Fibroblast of the aortic adventitia (primary cell): ENCODE measurements at places on chromosomes 6 and 20. TPM values are rescaled to one million over a fixed set of nuclear protein-coding genes. Genes with fewer than 3 reads are reported as not detected.

Gene COL21A1
- 29.0 and 29.5 TPM in 2 replicates for total RNA-seq

Gene PRRT1
- total RNA-seq: 0.41 and 0.54 TPM in 2 replicates

Gene RNF182
- 0.74 and 2.9 TPM in 2 replicates for total RNA-seq

DNA sequence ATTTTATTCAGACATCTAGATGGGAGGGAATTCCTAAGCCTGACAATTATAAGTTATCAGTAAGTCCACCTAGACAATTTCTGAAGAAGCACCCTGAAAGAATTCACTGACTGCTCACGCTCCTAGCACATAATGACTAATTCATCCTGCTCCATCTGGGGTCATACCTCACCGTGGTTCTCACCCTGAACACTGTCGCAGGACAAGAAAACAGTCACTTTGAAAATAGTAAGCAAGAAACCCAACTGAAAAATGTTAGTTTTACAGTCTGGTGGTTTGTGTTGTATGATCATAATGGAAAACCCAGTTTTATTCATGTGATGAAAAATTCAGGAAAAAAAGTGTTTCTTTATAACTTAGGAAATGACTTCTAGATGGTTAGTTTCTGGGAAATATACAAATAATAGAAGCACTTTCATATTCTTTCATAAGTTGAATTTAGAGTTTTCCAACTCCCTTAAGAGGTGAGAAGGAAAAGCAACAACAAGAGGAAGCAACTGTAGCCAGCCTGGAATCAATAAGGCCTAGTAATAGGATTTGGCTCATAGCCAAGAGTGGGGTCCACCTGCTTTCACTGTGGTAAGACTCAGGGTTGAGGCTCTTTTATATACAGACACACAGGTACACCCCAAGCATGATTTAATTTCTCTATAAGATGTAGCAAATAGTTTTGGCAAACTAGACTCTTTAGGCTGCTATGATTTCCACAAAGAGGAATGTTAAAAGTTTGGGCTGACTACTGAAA is 94.1 kb downstream of the HIVEP2 start:
- DNase-seq: no peak

Gene CST5
- not detected in 2 replicates for total RNA-seq

DNA sequence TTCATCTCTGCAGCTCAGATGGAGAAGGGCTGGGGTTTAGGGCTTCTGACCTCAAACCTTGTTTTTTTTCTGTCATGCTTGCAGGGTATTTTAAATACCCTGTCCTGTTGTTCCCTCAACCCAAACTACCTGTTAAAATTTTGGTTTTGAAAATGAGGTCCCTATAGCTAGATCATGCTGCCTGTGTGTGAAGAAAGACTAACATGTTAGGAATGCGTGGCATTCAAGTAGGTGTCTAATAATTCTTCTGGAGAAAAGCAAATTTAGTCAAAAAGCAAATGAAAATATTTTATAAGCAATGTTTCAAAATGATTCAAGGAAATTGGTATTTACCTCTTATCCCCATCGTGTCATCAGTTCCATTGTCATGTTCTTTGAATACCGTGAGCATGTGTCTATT is 77.2 kb upstream of the C20orf144 start:
- peak; percentile 22 for DNase-seq

DNA sequence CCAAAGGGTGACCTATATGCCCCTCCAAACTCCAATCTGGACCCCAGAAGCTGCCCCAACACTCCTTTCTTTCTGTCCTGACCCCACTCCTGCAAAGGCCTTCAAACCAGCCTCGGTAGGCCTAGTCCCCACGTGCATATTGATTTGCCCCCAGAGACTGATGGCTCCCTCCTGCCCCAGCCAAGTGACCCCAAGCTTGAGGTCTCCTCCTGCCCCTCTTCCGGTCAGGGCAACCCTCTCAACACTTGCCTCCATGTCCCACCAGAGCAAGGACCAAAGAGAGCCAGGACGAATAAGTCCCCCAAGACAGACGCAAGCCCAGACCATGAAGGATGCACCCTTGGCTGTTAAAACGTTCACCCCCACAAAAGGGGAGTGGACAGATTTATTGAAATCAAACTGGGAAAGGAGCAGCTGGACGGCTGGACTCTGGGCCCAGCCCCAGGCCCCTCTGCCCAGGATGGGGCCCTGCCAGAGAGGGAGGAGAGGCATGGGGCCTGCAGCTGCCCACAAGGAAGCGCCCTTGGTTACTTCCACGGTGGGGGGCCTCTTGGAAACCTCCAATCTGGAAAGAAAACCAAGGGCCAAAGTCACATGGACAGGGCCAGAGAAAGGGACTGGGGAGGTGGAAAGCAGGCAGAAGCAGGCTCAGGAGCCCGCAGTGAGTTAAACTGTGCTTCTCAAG is 2.4 kb upstream of the SPEF1 start:
- no peak for DNase-seq

GRCh38 chr6:3367630-3368029 is 89.2 kb downstream of the SLC22A23 start:
- no peak for DNase-seq

DNA sequence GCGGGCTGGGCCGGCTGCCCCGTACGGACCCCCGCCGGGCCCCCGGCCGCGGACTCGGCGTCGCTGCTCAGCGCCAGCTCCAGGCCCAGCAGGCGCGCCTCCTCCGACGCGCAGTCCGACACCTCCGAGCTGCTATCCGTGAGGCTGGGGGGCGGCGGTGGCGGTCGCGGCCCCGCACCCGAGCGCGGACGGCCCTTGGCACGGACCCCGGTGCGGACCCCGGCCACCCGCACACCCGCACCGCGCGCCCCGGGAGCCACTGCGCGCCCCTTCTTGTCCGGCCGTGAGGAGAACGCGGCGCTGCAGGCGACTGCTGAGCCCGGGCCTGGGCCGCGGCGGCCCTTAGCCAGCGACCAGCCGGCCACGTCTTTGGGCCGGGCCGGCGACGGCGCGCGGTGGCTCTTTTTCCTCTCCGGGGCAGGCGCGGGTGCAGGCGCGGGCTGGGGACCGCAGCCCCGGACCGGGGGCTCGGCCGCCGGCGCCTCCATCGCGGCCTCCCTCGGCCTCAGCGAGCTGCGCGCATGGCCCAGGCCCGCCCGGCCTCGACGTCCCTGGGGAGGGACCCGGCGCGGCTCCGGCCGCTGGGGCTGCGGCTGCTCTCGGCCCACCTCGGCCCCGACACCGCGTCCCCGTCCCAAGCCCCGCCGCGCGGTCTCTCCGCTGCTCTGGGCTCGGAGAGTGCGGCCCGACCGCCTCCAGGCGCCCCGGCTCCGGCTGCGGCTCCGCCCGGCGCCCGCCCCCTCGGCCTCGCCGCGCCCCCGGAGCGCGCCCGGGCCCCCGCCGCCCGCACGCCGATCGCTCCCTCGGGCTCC is 12.9 kb upstream of the TLDC2 start:
- no peak for DNase-seq

DNA sequence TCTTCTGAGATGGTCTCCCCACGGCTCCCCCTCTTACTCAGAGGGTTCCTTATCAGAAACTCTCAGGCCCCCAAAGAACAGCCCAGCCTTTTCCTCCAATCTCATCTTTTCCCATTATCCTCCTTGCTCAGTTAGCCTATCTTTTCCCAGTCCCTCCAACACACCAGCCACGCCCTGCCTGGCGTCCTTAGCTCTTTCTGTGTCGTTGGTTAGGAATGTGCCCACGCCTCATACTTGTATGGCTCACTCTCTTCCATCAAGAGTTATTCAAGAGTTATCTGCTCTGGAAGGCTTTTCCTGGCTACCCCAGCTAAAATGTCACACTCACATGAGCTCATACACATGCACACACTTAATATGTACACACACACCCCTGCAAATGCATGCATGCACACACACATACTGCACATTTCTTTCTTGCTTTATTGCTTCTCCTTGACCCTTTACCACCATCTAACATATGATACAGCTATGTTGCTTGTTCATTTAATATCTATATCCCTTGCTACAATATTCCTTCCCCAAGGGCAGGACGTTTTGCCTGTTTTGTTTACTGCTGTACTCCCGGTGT is 37.6 kb downstream of the SLC2A10 start:
- peak; percentile 69 for DNase-seq

DNA sequence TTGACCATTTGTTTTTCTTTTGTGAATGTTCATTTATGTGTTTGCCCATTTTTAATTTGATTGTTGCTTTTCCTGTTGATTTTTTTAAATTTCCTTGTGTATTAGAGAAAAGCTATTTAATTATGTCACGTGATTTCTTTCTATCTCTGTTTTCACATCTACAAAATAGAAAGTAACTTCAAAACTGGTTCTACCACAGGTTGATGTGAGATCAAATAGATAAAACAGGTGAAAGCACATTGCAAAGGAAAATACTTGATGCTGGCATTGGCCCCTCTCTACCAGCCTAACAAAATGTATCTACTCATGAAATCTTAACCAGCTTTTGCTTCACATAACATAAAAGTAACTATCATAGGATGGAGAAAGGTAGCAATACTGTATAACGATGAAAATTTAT is 129.2 kb downstream of the TMEM242 start:
- no peak for DNase-seq

GRCh38 chr6:130385064-130385695 is 19.4 kb downstream of the TMEM200A start:
- DNase-seq: peak; percentile 71

GRCh38 chr6:140827593-140827992 is 1305.1 kb upstream of the GJE1 start:
- DNase-seq: no peak

DNA sequence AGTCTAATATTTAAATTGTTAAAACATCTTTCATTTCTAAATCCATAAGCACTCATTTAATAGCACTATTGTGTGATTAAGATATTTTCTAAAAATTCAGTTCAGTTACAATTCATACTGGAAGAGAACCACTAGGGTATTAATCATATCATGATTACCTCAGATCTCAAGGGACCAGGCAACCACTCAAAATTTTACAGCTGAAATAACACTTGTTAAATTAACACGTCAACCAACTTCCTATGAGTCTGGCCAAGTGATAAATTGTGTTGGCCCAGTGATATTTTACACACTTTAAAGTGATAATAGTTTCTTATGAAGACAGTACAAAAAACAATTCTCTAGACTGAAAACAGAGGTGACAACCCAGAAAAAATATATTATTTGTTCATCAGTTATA is 869.0 kb upstream of the ADGRB3 start:
- DNase-seq: peak; percentile 93

Gene B3GALT4
- 3.3 and 8.7 TPM in 2 replicates for total RNA-seq

DNA sequence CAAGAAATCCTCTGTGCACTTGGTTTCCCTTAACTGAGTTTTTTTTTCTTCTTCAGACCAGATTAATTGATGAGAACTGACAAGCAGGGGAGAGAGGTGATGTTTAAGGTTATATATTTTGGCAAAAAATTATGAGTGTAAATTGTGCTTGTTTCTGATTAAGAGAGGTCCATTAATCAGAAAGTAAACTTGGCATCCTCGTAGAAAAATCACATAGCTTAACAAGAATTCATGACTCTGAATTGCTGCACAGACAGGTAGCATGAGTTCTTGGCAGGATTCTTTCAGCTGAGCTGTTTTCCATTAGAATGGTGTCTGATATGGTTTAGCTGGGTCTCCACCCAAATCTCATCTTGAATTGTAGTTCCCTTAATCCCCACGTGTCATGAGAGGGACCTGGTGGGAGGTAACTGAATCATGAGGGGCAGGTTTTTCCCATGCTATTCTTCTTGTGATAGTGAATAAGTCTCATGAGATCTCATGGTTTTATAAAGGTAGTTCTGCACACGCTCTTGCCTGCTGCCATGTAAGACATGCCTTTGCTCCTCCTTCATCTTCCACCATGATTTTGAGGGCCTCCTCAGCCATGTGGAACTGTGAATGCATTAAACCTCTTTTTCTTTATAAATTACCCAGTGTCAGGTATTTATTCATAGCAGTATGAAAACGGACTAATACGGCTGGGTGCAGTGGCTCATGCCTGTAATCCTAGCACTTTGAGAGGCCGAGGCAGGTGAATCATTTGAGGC is 34.2 kb upstream of the DDR1 start:
- DNase-seq: peak; percentile 69

- DNase-seq: no peak
Observed at GRCh38 chr6:166767230-166767629, 140.2 kb upstream of the RPS6KA2 start.

Gene TTI1
- total RNA-seq: 4.3 and 26.0 TPM in 2 replicates

- no peak for DNase-seq
Observed at GRCh38 chr6:25452031-25452430, 172.9 kb downstream of the CARMIL1 start.

Gene HLA-DRB5
- total RNA-seq: not detected in 2 replicates

DNA sequence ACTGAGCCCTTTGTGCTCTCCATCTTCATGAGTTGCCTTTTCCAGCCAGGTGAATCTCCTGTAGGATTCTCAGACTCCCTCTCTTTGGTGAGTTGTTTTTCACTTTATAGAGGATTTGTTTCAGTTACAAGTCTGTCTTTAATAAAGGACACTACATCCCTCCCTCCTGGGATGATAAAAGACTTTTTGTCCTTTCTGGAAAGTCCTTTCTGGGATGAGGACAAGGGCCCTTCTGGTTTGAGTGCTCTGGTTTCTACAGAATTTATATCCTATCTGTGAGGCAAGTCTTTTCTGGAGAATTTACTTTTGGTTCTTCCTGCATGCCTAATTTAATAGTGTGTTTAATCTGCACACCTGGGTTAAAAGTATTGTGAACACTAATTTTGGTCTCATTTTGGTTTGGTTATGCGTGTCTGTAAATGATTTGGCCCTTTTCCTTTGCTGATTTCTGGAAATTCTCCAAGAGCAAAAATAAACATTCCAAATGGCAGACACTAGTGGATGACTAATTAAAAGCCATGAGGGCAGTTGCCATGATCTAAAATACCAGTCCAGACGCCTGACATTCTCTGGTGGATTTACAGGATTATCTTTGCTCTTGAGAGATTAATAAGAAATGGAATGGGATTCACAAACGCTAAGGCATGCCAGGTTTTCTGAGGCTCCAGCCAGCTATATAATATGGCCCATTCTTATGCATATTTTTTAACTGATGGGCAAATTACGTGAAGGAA is 44.8 kb downstream of the TCP11 start:
- peak; percentile 83 for DNase-seq

- no peak for DNase-seq
Observed at GRCh38 chr20:3711484-3711941, 887 bp downstream of the SIGLEC1 start.

Gene TRIM10
- total RNA-seq: not detected in 2 replicates

GRCh38 chr20:61090541-61090940 is 161.5 kb upstream of the CDH4 start:
- no peak for DNase-seq

DNA sequence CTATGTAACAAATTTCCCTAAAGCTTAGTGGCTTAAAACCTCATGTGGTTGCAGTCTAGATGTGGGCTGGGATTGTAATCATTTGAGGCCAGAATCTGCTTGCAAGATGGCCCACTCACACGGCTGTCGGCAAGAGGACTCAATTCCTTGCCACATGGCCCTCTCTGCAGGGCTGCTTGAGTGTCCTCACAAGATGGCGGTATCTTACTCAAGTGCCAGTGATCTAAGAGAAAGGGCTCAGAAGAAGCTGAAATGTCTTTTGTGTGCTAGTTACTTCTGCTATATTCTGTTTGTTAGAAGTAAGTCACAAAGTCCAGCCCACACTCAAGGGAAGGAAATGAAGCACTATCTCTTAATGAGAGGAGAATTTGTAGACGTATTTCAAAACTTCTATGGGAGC is 47.1 kb upstream of the PMEPA1 start:
- DNase-seq: no peak

- DNase-seq: no peak
Observed at GRCh38 chr6:91341473-91341872, 754.6 kb upstream of the MAP3K7 start.

Gene LGSN
- not detected in 2 replicates for total RNA-seq
